ENCODE measurements at places on chromosomes 1 and 21. TPM values are rescaled to one million over a fixed set of nuclear protein-coding genes. Genes with fewer than 3 reads are reported as not detected.

- no peak for DNase-seq
Measured at GRCh38 chr1:236083650-236084385, 18.9 kb upstream of the NID1 start.

PAQR6 gene
- 0.94 TPM for total RNA-seq

GBP2 gene
- 105 TPM for total RNA-seq

DNA sequence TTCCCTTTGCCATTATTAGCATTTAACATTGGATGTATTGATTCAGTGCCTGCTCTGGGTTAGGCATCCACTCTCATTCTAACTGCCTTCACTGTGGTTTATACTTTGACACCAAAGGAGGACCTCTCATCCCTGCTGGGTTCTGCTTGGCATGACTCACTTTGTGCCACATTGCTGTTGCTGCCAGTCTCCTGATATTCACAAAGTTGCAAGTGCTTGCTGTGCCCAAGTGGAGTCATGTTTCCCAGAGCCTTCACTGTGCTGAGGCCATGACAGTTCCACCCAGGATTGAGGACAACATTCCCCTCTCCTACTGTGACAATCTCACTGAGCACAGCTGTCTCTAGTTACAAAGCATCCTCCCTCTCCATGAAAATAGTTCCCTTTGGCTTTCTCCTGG, 519.9 kb upstream of the USP24 start:
- DNase-seq, result no peak

GRCh38 chr1:209756615-209757445, 977 bp downstream of the TRAF3IP3 start:
- DNase-seq, result peak; percentile 88

AIRE gene
- total RNA-seq, result not detected

ITSN1 gene
- 79.8 TPM for total RNA-seq

PITHD1 gene
- total RNA-seq, result 50.6 TPM

GRCh38 chr1:6245869-6246496, 2.0 kb downstream of the HES3 start:
- DNase-seq, result no peak

DNA sequence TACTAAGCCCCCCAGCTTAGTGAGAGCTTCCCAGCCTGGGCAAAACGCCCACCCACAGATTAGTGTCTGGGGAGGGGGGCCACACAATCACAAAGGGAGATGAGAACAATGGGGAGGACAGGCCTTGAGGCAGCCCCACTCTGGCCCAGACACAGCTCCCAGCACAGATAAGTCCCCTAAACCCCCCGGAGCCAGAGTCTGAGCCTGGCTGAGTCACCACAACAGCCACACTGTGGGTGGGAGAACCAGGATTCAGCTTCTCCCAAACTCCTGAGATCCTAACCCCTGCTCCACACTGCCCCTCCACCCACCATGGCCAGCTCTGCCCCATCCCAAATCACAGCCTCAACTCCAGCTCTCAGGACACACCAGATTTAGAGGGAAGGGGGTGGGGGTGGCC, 4.2 kb downstream of the NECTIN4 start:
- DNase-seq, result no peak

GRCh38 chr1:103441342-103441741, 84.2 kb upstream of the RNPC3 start:
- DNase-seq, result no peak

Data from spleen (tissue), 13 donors.